ENCODE measurements at places on chromosomes 2 and 18.

DNA sequence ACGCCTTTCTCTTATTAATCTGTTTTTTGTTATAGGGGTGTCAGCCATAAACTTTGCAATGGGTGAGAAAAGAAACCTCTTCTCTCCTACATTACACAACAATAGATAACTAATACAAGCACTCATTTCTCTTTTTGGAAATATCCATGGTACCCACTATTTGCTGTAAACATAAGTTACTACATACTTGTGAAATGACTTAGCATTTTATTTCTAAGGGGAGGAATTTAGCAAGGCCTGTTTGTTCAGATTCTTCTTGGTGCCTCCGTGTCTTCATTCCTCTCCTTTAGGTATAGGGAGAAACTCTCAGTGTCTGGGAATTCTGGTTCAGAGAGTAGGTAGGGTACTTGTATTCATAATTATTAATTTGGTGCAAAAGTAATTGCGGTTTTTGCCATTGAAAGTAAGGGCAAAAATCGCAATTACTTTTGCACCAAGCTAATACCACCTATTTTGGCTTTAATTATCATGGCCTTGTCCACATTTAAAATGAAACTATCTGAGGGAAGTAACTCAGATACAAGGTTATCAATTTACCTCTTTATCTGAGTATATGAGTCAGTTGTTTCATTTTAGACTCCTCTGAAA is 134.8 kb downstream of the MREG start:
- no peak for DNase-seq

DNA sequence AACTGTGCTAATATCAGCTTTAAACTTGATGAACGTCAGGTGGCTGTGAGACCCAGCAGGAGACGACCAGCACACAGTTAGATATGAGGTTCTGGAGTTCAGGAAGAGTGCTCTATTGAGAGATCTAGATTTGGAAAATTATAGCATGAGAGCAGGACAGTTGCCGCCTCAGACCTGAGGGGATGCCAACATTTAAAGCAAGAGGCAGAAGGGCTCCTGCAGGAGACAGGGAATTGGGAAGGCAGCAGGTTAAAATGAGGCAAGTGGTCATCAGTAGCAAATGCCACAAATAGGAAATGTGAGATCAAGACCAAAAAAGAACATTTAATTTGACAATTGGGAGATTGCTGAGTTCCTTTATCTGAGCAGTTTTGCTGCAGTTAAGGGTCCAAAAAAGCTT is 471.9 kb downstream of the TGIF1 start:
- DNase-seq = no peak

- no peak for DNase-seq
Observed at GRCh38 chr2:144096531-144096930, 423.4 kb downstream of the ZEB2 start.

DNA sequence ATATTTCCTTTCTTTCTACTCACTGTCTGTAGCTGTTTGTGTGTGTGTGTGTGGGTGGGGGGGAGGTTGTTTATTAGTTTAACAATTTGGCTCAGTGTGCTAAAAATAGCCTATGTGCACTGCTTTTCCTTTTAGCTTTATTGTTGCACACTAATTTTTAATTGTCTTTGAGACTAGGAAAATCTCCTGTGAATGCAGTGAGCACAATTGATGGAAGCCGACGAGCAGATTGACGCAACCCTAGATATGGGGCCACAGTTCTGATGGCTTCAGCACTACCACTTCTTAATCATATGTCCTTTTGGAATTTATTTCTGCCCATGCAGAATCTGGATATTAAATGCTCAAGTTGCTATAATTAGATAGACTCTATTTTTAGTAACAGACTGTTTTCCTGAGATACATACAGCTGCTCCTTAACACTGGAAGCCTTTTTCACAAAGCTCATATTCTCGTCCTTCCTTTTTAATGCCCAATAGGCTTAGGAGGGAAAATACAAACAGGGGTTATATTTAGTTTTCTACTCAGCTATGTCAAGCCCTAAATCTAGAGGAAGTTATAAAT is 109.1 kb downstream of the IRS1 start:
- no peak for DNase-seq

DNA sequence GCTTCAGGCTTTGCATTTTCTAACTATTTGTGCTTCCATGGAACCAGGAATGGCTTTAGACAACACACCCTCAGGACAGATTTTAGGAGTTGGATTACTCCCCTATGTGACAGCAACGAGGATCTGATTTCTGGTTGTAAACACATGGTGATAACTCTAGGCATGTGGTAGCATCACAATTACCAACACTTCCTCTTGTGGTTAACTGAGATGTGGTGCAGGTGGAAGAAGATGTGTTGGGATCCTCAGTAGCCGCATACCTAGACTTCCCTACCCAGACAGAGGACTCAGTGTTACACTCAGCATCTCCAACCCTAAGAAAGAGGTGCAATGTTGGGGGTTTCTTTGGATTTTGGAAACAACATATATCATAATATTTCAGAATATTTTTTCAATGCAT is 234.8 kb downstream of the DOK6 start:
- DNase-seq = no peak
